Osteoblast (primary cell): ENCODE measurements at places on chromosomes 3 and 15.

DNA sequence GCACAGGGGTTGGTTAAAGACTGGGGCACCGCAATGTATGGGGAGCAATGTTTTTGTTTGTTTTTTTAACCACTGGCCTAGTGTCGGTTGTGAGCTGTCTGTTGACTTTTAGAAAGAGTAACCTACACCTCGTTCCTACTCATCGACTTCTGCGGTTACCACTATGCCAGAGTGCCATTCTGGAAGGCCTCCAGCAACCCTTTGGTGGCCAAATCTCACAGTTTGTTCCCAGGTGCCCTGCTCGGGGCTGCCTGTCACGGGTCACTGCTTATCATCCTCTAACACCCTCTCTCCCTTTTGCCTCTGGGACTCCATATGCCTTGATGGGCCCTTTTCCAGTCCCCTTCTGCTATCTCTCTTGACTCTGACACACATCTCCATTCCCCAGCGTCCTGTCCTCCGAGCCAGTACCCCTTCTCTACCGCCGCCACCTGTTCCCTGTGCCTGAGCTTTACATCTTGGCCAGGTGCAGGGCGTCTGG lies 290.4 kb upstream of the C2CD4B start:
- DNase-seq, result peak; percentile 55

DNA sequence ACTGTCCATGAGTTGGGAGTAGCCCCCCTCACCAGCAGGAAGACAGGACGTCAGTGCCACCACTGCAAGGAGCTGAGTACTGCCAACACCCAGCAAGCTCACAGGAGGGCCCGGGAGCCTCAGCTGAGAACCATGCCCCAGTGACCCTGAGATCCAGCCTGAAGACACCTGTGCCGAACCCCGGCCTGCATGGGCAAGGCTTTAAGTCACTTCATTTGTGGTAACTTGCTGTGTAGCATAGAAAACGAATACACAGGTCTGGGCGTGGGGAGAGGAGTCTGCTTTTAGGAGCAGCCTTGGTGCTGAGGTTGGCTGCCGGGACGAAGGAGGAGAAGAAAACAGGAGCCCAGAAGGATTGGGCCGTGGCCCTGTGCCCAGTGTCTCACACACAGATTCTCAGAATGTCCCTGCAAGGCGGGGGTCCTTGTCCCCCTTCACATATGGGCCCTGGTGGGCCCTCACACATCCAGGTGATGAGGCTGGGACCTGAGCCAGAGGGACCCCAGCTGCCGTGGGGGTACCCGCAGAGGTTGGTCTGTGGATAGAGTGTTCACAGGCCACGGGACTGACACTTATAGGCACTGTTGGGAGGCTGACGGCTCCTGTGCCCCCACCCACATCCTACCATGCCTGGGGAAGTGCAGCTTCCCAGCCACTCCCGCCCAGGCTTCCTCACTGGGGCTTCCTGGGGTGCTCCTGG lies 85.3 kb downstream of the PLXNA1 start:
- no peak for DNase-seq

DNA sequence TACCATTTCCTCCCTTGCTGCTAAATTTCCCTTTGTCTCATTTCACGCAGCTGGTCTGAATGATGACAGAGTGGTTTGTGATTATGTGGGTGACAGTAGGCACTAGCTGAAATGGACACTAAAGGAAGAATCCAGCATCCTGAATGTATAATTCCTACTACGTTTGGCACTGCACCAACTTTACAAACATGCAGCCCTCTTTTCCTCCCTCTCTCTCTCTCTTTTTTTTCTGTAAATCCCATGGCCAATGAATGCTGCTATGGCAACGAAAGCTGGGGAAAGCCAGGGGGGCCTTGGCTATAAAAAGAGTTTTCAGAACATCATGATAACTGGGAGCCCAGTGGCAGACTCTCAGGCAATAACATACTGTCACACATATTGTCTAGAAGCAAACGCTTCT lies 367.2 kb upstream of the AGTR1 start:
- no peak for DNase-seq

DNA sequence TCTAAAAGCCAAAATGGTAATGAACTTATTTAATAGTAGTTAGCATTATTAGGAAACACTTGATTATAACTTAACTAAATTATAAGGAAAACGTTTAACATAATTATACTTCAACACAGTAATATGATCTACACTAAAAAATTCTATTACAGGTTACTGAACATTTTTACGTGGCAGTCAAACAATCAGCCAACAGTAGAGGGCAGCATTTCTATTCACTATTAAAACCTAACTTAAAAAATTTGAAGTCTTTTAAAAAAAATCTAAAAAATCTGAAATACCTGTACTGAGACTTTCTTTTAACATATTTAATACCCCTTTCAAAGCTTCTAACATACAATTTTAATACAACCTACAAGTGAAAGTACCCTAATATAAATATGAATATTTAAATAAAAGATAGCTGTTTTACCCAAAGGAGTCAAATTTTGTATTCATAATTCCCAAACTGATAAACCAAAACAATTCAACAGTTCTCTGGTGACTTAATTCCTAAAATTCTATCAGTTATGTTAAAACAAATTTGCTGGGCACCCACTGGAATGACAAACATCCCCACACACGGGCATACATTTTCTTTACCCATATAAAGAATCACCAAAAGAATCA lies 41.5 kb downstream of the DLG1 start:
- no peak for DNase-seq

GRCh38 chr3:151971814-151972579 lies 98.6 kb downstream of the SUCNR1 start:
- DNase-seq, result no peak

DNA sequence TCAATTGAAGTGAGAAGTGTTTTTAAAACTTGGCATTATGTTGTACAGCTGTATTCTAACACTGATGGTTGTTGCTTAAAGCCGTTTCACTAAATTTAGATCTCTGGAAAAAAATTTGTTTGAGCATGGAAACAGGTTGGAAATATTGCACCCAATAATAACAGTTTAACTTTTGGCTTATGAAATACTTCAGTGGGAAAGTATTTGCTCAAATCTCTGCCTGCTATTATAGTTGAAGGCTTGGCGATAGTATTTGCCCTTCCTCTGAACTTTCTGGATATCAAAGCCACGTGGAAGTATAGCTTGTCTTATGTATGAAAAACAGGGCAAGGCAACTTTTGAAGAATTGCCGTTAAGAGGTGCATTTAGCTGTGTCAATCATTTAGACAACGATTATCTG lies 270.3 kb upstream of the LRRFIP2 start:
- no peak for DNase-seq

- DNase-seq, result no peak
Observed at GRCh38 chr3:12916159-12916558, 74.8 kb upstream of the RPL32 start.
